ENCODE measurements at places on chromosomes 2 and 18.

- DNase-seq: no peak
Measured at GRCh38 chr2:120803764-120804335, 68.2 kb downstream of the GLI2 start.

- DNase-seq: no peak
Measured at GRCh38 chr2:172021074-172021931, 21.6 kb downstream of the METAP1D start.

DNA sequence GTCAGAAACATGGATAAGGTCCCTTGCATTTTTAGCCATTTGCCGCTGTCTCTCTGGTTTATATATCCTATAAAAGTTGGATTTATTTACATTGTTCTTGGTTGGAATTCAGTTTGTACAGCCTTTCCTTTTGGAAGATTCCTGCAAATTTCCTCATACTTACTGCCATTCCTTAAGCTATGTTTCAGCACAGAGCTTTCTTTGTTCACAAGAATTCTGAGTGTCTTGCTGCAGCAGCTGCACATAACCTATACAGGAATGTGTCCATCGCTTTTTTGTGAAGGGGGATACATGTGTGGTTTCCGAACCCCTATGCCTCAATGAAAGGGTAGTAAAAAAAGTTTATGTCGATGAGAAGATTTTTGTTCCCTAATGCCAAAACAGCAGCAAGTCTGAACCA is 48.3 kb upstream of the CCDC68 start:
- no peak for DNase-seq

DNA sequence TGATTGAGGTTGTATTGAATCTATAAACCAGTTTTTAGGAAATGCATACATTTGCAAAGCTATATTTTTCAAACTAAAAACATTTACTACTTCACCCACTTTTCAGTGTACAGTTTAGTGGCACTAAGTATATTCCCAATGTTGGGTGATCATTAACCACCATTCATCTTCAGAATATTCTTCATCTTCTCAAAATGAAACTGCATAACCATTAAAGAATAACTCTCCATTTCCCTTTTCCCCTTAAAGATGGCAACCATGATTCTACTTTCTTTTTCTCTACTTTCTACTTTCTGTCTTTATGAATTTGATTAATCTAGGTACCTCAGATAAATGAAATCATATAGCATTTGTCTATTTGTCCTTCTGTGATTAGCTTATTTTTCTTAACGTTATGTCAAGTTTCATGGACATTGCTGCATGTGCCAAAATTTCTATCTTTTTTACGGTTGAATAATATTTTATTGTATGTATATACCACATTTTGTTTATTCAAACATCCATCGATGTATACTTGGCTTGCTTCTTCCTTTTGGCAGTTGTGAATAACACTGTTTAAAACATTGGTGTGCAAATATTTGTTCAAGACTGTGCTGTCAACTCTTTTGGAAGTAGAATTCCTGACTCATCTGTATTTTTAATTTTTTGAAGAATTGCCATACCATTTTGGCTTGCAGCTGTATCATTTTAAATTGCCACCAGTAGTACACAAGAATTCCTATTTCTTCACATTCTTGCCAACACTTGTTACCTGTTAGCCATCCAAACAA is 104.9 kb downstream of the RPRM start:
- DNase-seq: no peak
